ENCODE measurements at places on chromosomes 13 and 19.

DNA sequence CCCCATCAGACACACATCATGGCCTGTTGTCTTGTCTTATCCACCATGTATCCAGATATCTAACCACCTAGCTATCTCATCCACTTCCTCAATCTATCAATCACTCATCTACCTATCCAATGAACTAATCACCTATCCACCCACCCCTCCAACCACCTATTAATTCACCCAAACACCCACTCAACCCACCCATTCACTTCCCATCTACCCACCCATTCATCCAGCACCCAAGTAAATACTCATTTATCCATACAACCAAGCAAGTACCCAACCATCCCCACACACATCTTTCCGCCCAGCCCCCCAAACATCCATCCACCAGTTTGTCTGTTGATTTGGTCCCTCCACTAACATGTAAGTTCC, 753 bp upstream of the WIZ start:
- no peak for DNase-seq

DNA sequence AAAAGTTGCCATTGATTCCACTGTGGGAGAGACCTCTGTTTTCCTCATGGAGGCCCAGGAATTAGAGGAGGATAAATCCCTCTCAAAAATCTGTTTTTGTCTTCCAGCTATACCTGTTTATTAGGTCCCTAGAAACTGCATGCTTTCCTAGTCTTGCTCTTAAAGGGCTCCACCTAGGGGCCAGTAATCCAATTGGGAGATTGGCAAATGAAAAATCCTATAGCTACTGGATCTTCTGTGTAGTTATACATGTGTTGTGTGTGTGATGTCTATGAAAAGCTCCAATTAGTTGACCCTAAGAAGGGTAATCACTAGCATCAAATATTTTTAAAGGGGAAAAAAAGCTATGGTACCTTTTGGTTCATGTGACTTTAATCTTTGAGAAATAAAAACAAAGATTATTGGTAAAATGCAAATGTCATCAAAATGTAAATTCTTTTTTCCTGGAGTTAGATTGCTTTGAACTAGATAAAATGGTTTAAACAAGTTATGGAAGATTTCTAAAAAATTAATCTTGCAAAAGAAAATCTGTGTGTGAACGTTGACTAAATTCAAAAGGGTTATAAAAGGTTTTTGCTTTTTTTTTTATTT, 63.4 kb upstream of the C1QTNF9B start:
- DNase-seq, result peak; percentile 26

GRCh38 chr13:111409413-111409812, 89.0 kb downstream of the TEX29 start:
- no peak for DNase-seq

GRCh38 chr19:6126335-6126974, 9.0 kb upstream of the ACSBG2 start:
- peak; percentile 36 for DNase-seq

DNA sequence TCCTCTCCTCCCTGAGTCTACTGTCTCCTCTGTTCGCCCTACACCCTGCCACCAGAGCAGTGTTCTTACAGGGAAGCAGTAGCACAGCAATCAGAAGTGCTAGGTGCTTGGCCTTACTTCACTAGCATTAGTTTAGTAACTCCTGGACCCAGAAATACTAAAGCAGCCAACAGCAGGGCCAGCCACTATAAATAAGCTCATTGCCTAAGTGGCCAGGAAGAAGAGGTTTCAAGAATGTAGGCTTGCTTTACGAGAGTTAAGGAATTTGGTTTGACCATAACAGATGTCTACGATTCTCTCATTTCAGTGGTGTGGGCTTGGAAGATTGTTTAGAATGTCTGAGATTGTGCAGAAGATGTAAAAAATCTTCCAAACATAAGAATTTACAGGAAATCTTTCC, 103.3 kb downstream of the ZAR1L start:
- no peak for DNase-seq

GRCh38 chr13:99335603-99336002, 28.4 kb upstream of the GPR183 start:
- DNase-seq, result no peak

Data from CD4-positive, alpha-beta T cell treated with Interleukin-12 subunit alpha and Interleukin-12 subunit beta, for 1 hour (primary cell).